ENCODE measurements at places on chromosomes 2 and 18.

DNA sequence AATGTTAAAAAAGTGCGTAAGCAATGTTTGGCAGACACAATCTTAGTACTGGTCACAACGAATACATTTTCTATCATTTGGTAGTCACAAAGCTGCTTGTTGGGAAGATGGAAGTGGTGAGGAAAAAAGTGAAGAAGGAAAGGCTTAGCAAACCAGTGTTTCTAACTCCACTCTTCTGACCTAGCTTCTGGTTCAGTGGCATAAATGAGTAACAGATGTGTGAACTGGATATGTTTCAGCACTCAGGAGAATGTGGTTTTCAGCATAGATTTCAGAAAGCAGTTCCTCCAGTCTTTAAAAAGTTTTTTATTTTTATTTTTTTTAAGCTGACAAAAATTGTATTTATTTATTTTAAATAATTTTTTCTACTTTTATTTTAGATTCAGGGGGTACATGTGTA lies 357.1 kb downstream of the CPS1 start:
- DNase-seq = no peak

- DNase-seq = no peak
Observed at GRCh38 chr2:34291076-34291475, 692.0 kb upstream of the FAM98A start.

DNA sequence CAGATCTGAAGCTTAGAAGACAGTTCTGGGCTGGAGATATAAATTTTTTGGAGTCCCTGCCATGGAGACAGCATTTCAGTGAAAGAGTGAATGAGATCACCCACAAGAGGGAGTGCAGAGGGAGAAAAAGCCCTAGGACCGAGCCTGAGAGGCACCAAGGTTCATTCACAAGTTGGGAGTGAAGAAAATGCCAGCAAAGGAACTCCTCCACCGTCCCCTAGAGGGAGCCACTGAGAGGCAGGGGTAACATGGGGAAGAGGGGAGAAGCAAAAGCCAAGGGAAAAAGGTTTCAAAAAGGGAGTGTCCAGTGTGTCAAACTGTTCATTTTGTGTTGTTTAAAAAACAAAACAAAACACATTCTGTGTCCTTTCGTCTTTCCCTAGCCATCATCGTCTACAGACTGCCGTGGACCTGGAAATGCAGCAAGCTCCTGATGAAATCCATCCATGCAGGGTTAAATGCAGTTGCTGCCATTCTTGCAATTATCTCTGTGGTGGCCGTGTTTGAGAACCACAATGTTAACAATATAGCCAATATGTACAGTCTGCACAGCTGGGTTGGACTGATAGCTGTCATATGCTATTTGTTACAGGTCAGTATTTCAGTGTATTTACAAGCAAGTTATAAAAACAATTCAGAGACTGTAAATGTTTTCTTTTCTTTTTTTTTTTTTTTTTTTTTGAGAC lies 19.1 kb downstream of the CYBRD1 start:
- DNase-seq = no peak

- no peak for DNase-seq
Observed at GRCh38 chr2:231300722-231301076, 94.8 kb upstream of the B3GNT7 start.

- no peak for DNase-seq
Observed at GRCh38 chr2:95042472-95043271, 17.2 kb downstream of the MAL start.

DNA sequence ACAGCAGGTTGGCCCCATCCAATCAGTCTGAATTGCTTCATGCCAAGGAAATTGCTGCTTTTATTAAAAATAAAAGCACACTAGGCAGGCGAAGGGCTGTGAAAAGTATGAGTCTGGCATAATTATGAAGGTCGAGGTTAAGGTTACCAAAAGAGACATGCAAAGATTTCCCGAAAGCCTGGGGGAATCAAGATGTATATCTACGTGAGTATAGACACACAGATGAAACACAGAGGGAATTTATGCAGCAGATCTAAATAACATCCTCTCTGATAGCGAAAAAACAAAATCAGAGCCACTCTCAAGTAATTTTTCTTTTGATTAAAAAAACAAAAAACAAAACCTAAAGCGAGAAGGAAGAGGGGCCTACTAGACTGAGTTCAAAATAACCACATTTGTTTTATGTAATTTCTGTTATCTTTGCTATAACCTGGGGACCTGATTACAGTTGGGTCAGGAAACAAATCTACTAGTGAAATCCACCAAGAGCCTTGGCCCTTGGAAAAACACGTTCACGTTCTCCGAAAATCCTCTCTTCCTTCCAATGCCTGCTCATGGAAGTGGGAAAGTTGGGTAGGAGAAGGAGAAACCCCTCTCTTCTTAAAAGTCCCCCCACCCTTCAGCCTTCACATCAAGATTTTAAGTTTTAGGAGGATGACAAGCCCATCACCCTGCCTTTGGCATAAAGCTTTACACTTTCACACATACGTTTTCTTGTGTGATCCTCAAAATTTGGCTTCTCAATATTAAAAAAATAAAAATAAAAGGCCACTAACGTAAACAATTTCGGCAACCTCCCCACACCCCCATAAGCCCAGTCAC lies 1.4 kb downstream of the AAK1 start:
- DNase-seq = no peak

DNA sequence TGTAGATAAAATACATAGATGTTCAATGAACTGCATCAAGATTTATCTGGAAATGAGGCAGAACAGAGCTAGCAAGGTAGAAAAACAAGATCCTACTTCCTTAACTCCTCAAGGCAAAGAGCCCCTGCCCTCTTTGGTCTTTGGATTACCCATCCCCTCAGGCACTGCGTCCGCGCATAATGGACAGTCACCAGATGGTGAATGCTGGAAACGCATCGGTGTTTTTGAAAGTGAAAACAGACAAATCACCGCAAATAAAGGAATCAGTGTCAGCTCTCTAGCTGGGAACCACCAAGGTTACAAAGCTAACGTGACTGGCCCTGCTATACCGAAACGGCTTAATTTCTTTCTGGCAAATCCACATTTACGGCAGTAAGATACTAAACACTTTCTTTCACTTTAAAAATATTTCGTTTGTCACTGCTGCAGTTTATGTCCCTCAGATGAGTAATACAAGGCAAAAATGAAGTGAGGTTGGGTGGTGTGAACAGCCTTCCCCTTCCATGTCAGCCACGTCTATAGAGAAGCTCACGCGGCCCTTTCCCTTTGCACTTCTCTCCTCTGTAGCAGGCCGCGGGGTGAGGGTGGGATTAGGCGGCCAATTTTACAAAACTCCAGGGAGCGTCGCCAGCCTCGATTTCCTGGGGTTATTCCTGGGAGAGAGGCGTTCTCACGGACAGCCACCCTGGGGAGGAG lies 627 bp upstream of the GALR1 start:
- DNase-seq = no peak

- DNase-seq = no peak
Observed at GRCh38 chr2:119771331-119771730, 11.6 kb downstream of the PTPN4 start.

DNA sequence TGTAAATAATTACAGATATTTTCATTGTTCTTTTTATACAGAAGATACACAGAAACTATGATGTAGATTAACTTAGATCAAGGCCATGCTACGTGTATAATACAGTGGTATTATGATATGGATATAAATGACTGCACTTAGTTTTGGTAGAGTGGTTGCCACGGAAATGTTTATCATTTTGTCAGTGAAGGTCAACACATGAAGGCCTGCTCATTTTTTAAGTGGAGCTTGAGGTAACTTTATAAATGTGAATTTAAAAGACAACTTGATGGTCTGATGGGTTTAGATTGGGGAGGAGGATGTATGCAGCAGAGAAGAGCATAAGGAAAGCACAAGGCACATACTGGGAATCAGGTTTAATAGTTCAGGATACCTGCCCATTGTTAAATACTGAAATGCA lies 14.4 kb upstream of the BBS5 start:
- no peak for DNase-seq
